ENCODE measurements at places on chromosomes 2 and 18.

DNA sequence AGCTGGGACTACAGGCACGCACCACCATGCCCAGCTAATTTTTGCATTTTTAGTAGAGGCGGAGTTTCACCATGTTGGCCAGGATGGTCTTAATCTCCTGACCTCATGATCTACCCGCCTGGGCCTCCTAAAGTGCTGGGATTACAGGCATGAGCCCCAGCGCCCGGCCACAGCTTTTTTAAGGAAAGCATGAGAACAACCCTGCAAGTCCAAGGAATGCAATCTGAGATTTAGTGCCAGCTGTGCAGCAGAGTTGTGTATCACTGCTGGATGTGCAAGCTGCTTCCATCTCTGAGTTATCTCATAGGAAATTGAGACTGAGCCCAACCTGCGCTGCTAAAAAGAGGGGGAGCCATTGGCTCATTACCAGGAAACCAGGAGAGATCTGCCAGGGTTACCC, 399.9 kb upstream of the CYRIA start:
- no peak for DNase-seq

DNA sequence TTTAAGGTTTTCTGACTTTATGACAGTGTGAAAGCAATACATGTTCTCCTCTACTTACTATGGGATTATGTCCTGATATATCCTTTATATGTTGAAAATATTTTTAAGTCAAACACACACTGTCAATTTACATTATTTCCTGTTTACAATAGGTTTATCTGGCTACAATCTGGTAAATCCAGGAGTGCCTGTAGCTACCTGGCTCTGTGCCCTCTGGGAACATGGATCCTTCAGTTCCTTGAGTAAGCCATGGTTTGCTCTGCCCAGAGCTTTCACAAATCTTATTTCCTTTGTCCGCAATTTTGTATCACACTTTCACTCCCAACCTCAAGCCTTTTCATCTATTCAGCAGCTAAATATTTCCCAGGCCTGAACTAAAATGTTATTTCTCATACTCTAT, 1582.2 kb upstream of the NXPH2 start:
- DNase-seq, result no peak

DNA sequence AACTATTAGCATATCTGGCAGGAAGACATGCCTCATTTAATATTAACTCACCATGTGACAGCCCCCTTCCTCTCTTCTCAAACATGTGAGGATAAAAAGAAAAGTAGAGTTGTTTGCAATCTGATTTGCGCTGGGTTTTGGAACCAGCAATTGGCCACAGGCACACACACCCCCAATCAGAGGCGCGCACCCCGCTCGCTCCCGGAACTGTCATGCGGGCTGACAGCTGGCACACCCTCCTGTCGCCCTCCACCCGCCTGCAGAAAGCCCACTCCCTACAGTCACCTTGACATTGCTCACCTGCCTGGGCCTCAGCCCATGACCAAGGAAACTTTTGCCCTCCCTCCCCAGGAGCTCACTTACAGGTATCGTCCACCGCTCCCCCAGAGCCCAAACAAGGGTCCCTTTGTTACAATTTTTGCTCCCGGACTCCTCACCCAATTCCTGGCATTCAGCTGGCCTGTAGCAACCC, 1.1 kb downstream of the COBLL1 start:
- no peak for DNase-seq

DNA sequence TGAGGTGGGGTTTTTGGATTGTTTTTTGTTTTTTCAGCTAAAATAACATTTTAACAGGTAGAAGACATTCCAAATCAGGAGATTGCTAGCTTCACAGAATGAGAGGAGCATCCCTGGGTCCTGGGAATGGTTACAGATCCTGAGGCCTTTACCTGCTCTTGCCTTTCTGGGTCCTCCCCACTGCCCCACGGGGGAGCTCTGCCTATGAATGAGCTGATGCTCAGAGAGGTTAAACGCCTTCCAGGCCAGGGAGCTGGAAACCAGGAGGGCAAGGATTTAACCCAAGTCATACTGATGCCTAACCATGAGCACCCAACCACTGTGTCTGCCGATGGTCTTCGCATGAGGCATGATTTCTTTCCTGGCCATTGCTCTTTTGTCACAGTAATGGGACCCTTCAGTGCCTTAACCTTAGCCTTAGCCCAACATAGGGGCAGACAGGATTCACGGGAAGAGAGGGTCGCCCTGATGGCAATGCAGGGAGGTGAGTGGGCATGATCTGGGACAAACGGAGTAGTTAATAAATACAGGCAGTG, 16.1 kb downstream of the MOCOS start:
- no peak for DNase-seq

GRCh38 chr2:118050386-118050785, 36.5 kb upstream of the CCDC93 start:
- no peak for DNase-seq

DNA sequence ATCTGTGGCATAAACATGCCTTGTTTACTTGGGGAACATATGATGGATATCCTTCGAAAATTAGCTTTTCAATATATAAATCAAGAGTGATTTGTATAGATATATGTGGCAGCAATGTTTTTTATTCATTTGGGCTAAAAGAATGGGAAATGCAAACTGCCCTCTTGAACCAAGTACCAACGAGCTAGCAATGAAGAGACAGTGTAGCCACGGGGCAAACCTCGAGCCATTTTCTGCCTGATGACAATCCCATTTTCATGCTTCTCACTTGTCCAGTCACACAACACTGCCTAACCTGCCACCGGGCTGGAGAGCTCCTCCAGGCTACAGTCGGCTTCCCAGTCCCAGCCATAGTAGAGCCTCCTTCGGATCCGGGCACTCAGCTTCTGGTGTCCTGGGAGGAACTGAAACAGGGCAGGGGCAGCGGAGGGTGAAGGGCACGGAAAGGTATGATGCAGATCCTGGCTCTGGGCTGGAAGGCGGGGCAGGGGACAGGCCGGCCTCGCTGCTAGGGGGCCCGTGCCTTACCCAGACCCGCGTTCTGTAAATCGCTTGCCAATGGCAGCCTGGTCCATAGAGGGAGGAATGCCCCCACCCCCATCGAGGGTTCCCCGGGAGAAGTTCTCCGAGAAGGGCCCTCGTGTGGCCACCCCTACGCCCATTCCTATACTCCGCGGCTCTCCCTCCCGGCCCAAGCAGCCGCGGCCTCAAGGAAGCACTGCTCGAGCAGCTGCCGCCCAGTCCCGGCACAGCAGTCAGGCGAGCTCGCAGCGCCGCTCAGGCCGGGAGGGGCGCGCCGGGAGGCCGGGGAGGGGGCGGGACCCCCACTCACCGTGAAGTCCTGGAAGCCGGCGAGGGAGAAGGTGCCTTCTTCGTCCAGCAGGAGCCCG, 552 bp downstream of the CNPPD1 start:
- DNase-seq, result peak; percentile 22

DNA sequence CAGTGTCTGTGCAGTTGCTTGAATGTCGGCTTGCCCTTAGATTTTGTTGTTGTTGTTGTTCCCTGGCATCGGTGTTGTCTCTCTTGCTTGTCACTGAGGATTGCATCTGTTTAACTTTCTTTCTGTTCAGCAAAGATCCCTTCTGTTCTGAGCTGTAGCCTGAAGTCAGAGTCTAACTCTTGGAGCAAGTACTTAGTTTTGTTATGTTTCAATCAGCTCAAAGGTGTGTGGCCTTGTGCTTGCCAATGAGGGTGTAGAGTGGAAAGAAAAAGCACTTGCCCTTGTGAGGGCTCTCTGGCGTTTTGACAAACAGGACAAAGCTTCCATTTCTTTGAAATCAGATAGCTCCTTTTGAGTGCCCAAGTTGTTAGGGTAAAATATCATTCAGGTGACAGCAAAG, 757.1 kb upstream of the CDH7 start:
- DNase-seq, result no peak

DNA sequence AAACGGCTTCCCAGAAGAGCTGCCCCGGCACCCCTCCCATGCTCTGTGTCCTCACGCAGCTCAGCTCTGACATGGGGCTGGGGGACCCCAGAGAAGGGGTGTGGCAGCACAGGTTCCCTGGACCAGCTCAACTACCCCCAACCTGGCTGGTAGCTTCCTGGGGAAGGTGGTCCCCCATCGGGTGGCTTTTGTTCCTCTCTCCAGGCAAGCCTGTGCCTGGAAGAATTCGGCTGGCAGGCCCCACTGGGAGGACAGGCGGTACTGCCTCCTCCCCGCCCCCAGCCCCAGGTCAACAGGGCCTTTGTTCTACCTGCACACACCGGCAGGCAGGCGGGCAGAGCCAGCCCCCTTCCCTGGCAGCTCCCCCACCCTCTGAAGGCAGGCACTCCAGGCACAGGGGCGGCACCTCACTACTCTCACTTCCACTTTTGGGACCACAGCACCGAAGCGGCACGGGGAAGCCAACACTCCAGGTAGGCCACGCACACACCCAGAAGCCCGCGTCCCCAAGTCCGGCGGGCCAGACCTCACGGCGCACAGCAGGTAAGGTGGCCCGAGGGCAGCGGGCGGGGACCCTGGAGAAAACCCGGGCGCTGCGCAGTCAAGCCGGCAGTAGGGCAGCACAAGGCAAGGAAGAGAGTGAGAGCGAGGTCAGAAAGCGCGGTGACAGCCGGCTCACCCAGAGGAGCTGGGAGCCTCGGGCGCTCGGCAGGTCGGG, 1.3 kb downstream of the HS6ST1 start:
- DNase-seq, result peak; percentile 28

GRCh38 chr18:56306797-56307196, 331.6 kb downstream of the TXNL1 start:
- DNase-seq, result no peak

DNA sequence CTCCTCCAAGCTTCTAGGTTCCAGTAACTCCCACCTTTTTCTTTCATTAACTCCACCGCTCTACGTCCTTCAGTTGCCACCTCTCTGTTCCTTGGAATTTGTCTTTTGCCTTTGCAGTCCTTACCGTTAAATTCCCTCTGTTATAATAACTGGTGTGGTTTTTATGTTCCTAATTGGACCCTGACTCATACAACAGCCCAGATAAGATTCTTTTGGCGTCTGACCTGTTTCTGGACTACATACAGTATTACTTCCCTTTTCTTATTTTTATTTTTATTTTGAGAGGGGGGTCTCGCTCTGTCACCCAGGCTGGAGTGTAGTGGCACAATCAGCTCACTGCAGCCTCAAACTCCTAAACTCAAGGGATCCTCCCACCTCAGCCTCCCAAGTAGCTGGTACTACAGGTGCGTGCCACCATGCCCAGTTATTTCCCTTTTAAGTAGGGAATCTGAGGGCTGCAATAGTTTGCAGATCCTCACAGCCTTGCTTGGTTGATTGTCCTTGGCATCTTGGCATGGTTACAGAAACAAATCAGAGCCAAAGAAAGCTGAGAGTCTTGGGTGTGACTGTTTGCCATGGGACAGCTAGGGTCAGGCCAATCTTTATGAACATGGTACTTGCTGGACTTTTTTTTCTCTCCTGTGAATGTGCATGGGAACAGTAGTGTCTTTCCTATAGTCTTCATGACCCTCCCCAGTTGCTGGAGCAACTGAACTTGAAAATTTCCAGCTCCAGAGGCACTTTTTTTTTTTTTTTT, 22.0 kb downstream of the TCF23 start:
- DNase-seq, result no peak
